H1 (cell line): ENCODE measurements at places on chromosomes 3 and 15.

DNA sequence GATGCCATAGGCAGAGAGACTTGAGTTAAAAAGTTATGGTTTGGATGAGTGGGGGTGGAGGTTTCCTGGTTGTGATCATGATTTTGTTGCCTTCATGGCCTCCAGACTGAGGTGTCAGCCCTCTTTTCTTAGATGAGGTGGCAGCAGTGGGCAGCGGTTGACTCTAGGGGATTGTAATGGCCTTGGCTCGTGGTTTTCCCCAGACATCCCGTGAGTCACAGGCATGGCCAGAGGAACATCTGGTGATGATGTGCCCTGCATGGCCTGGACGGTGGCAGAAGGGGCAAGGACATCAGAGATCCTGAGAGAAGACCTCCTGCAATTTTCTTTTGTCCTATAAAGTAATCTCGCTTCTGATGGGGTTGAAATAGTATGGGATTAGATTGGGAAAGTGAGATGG, 12.4 kb downstream of the RETNLB start:
- H3K4me1 ChIP-seq = no peaks in the 10 kb centered on the region
- H3K27me3 ChIP-seq = no peaks in the 10 kb centered on the region
- H3K4me3 ChIP-seq = no peak overlapping the region
- DNase-seq = no peak
- H3K36me3 ChIP-seq = no peaks in the 10 kb centered on the region

- H3K27ac ChIP-seq = no peak overlapping the region
- H3K4me1 ChIP-seq = no peaks in the 10 kb centered on the region
- no peak for DNase-seq
- no peaks in the 10 kb centered on the region for H3K27me3 ChIP-seq
- H3K36me3 ChIP-seq = no peaks in the 10 kb centered on the region; the same call in 1 of the 2 replicates
Measured at GRCh38 chr15:56160966-56161365, 82.7 kb downstream of the RFX7 start.

GRCh38 chr15:98626153-98626552, 22.2 kb upstream of the IGF1R start:
- no peak overlapping the region for H3K4me3 ChIP-seq
- H3K27ac ChIP-seq = no peak overlapping the region
- DNase-seq = peak; percentile 41
- no peaks in the 10 kb centered on the region for H3K36me3 ChIP-seq

DNA sequence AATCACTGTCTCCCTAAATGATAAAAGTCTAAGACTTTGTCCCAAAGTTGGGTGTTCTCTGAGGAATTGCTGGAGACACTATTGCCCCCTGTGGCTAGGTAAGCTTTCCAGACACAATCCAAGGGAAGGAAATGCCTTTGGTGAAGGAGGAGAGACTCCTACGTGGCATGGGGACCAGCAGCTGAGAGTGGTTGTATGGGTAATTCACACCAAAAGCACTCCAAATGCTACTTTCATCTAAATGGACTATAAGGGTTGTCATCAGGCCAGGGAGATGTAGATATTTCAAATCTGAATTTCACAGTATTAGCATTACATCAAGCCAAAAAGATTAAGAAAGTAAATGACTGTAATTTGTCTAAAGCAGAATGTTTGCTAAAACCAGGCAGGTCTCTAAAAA, 400.8 kb upstream of the THBS1 start:
- no peaks in the 10 kb centered on the region for H3K36me3 ChIP-seq
- no peak overlapping the region for H3K4me3 ChIP-seq
- no peak overlapping the region for H3K27ac ChIP-seq

DNA sequence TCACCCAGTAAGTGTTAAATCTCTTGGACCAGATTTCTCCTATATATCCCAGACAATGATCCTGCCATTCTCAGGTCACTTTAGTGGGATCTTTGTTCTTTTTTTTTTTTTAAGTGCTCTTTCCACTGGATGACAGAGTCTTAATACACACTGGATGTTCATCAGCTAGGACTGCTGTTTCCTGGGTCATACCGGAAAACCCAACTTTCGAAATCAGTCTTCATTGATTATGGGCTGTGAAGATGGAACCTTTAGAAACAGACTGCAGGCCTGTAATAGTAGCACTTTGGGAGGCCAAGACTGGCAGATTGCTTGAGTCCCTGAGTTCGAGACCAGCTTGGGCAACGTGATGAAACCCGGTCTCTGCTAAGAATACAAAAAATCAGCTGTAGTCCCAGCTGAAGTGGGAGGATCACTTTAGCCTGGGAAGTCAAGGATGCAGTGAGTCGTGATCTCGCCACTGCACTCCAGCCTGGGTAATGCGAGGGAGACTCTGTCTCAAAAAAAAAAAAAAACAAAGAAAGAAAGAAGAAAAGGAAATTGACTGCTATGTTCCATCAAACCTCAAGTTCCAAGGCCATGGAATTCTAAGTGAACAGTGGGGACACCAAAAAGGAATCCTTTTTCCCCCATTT, 2.3 kb downstream of the EOGT start:
- H3K27me3 ChIP-seq = no peaks in the 10 kb centered on the region; the same call in 1 of the 2 replicates
- H3K4me3 ChIP-seq = no peak overlapping the region
- H3K36me3 ChIP-seq = no peaks in the 10 kb centered on the region
- DNase-seq = no peak
- H3K27ac ChIP-seq = 0 out of 2 replicates have a peak overlapping the region, but pooled peaks have one; percentile 13

GRCh38 chr3:9147896-9148266, 101.6 kb downstream of the SRGAP3 start:
- no peaks in the 10 kb centered on the region for H3K4me1 ChIP-seq
- no peak for DNase-seq
- no peaks in the 10 kb centered on the region for H3K27me3 ChIP-seq
- no peak overlapping the region for H3K4me3 ChIP-seq
- no peaks in the 10 kb centered on the region for H3K36me3 ChIP-seq
- no peak overlapping the region for H3K27ac ChIP-seq

DNA sequence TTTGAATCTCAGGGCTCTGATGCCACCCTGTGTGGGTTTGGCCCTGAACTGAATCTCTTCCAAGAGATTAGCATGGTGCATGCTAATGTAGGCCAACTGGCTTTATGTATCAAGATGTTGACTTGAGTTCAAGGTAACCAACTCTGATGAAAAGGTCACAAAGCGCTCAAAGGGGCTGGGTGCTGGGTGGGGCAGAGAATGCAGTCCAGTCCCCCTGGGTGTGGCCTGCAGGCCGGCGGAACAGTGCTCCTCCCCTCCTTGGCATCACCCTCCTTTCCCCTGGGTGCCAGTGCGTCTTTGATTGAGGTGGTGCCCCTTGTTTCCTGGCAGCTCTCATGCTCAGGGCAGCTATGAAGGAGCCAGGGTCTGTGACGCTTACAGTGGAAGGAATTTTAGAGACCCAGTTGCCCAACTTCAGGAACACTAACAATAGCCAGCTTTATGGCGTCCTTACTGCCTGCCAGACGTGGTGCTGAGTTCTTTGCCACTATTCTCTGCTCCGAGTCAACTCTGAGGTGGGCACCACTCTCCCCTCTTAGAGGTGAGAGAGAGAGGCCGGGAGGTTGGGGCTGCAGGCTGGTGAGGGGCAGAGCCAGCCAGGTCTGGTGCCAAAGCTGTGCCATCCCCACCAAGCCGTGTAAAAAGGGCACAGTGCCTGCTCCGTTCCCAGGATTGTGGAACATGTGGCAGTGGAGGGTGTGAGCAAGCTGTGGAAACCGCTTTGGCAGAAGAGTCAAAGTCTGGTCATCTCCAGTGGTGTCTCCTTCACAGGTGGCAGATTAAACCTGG, 9.8 kb downstream of the SYNM start:
- no peaks in the 10 kb centered on the region for H3K4me1 ChIP-seq
- no peak for DNase-seq
- H3K27me3 ChIP-seq = no peaks in the 10 kb centered on the region
- no peaks in the 10 kb centered on the region for H3K36me3 ChIP-seq
- no peak overlapping the region for H3K4me3 ChIP-seq
- H3K27ac ChIP-seq = no peak overlapping the region

DNA sequence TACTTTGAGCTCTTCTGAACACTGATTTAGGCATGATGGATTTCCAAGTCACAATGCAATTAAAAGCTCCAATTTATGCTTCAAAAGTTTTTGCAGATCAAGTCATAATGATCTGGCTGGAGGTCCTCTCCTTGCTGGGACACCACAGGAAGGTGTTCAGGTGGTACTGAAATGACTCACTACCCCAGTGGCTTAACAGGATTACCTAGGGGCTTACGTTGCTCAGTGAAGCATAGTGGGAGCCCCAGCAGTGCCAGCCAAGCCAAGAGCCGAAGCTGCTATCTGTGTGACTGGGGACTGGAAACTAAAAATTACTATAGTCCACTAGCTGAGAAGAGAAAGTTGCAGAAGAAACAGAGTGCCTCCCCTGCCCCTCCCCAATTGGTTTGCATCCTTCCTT, 110.1 kb upstream of the LPP start:
- H3K4me3 ChIP-seq = no peak overlapping the region

DNA sequence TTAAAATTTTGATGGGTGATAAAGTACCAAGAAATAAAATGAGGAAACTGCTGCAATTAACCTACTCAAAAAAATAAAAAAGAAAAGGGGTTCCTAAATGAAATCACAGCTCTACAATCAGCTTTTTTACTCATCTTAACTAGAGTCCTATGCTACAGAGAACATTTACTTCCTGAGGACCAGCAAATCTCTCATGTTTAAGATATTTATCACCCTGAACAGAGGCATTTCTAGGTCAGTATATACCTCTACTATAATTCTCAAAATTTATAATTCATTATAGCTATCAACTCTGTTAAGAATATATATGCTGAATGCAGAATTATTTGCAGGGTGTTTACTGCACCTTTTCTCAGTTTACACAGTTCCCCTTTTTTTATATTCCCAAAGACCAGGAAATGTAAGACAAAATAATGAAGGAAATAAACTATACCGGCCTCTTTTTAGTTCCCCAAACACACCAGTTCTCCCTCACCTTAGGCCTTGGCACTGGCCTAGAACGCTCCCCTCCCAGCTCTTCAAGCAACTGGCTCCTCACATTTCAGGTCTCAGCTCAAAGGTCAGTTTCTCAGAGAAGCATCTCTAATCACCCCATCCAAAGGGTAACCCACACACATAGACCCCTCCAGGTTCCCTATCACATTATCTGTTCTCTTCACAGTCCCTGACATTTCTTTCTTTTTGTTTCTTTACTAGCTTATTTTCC, 71.1 kb downstream of the LRRFIP2 start:
- H3K27ac ChIP-seq = no peak overlapping the region
- no peaks in the 10 kb centered on the region for H3K4me1 ChIP-seq
- H3K4me3 ChIP-seq = no peak overlapping the region
- H3K27me3 ChIP-seq = no peaks in the 10 kb centered on the region
- H3K36me3 ChIP-seq = no peaks in the 10 kb centered on the region
- DNase-seq = no peak
